ENCODE measurements at places on chromosomes 1 and 21.
A peak's percentile ranks its signal among the peaks of the same experiment; 100 is the strongest.

- peak; percentile 75 for DNase-seq
Measured at GRCh38 chr1:179129702-179130473, 48.0 kb downstream of the TOR3A start.

GRCh38 chr21:37266515-37267221 lies 466 bp downstream of the VPS26C start:
- DNase-seq: no peak

- DNase-seq: no peak
Measured at GRCh38 chr1:77632216-77632615, 50.2 kb downstream of the ZZZ3 start.

- no peak for DNase-seq
Measured at GRCh38 chr21:33769057-33769456, 126.8 kb downstream of the ITSN1 start.

GRCh38 chr1:41720861-41721410 lies 197.8 kb downstream of the HIVEP3 start:
- DNase-seq: peak; percentile 18

- no peak for DNase-seq
Measured at GRCh38 chr1:89687254-89687653, 54.3 kb downstream of the LRRC8C start.

GRCh38 chr21:32349333-32349944 lies 43.4 kb downstream of the URB1 start:
- DNase-seq: no peak

DNA sequence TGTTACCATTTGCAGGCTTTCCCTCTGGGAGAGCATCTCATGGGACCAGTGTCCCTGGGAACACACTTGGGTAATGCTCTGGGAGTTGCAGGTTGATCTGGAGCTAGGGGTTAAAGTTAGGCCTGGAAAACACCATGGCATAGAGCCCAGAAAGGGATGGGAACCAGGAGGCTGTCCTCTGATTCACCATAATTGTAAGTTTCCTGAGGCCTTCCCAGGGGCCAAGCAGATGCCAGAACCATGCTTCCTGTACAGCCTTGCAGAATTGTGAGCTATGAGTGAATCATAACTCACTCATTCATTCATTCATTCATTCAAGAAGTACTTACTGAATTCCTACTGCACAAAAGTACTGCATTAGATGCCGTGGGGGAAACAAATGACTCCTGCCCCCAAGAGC lies 50.0 kb downstream of the LACTBL1 start:
- DNase-seq: no peak

GRCh38 chr1:198598796-198599321 lies 40.0 kb upstream of the PTPRC start:
- DNase-seq: no peak

DNA sequence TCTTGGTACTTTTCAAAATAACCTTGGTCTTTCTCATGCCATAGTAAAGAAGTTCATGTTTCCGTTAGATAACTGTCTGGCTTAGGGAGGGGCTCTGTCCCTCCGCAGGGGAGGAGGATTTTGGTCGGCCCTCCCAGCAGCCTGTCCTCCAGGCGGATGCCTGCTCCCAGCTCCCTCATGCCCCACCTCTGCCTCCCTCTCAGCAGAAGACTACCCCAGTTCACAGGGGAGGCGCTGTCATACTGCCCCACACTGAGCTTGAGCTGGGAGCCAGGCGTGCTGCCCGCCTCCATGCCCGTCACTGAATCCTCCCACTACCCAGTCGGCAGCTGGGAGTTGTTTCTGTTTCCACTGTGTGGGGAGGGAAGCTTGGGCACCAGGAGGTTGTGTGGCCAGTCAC lies 127.3 kb downstream of the CAMTA1 start:
- no peak for DNase-seq

DNA sequence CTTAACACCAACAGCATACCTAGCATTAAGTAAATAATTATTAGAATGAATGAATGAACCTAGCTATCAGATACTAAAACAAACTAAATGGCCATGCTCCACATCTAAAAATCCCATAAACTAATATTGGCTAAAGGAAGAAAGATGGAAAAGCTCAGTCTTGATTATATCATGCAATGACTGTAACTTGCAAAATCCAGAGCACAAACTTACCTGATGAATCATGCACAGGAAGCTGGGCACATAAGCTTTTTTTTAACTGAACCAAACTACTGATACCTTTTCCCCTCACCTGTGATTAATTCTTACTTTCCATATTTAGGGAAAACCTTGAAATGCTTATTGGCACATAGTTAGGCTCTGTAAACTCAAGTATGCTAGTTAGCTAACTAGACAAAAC lies 70.2 kb downstream of the KIF14 start:
- DNase-seq: no peak

GRCh38 chr1:58802640-58803399 lies 19.0 kb upstream of the JUN start:
- no peak for DNase-seq

DNA sequence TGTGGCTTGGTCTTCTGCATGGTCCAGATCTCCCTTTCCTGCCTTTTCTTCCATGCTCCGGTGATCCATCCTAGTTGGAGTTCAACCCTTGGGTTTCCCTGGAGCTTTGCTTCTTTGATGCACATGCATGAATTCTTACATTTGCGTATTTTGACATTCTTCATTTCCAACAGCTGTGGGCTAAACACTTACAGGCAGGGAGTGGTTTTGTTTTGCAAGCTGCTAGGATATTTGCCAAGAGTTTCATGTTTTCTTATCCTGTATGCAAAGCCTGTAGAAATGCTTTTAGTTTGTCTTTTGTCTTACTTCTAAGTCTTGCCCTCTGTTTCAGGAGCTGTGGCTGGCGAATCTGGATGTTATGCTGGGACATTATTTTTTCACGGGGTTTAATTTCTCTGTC lies 90.3 kb upstream of the PAXBP1 start:
- DNase-seq: no peak

- DNase-seq: no peak
Measured at GRCh38 chr1:221963742-221964141, 221.9 kb upstream of the DUSP10 start.

DNA sequence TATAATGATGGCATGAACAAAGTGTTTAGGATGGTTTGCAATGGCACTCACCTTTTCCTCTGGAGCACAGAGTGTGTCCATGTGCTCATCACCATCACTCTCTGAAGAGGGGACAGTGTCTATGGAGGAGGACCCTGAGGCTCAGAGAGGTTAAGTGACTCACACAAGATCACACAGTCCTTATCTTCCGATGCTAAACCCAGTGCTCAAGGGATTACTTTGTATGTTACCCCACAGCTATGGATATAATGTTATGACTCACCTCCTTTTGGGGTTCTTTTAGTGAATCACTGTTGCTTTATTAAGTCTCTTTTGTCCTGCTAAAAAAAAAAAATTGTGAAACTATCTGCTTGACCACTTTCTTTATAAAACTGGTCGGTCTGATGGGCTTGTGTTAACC lies 67.6 kb downstream of the TENT5C start:
- DNase-seq: no peak

GRCh38 chr1:246160905-246161304 lies 346.2 kb downstream of the SMYD3 start:
- no peak for DNase-seq

GRCh38 chr1:66356605-66357004 lies 177.3 kb upstream of the SGIP1 start:
- DNase-seq: no peak

DNA sequence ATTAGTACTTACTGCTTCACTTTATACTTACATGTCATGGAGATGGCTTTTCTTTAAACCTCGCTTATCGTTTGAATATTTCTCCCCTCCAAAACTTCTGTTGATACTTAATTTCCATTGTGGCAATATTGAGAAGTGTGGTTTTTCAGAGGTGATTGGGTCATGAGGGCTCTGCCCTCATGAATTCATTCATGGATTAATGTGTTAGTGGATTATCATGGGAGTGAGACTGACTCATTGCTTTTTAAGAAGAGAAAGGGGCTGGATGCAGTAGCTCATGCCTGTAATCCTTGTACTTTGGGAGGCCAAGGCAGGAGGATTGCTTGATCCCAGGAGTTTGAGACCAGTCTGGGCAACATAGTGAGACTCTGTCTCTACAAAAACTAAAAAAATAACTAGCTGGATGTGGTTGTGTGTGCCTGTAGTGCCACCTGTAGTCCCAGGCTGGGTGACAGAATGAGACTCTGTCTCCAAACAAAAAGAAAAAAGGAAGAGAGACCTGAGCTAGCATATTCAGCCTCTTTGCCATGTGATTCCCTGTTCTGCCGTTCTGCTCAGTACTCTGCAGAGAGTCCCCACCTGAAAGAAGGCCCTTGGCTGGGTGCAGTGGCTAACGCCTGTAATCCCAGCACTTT lies 30.2 kb downstream of the RABGAP1L start:
- DNase-seq: no peak

- no peak for DNase-seq
Measured at GRCh38 chr21:35963920-35964451, 96.3 kb downstream of the SETD4 start.

DNA sequence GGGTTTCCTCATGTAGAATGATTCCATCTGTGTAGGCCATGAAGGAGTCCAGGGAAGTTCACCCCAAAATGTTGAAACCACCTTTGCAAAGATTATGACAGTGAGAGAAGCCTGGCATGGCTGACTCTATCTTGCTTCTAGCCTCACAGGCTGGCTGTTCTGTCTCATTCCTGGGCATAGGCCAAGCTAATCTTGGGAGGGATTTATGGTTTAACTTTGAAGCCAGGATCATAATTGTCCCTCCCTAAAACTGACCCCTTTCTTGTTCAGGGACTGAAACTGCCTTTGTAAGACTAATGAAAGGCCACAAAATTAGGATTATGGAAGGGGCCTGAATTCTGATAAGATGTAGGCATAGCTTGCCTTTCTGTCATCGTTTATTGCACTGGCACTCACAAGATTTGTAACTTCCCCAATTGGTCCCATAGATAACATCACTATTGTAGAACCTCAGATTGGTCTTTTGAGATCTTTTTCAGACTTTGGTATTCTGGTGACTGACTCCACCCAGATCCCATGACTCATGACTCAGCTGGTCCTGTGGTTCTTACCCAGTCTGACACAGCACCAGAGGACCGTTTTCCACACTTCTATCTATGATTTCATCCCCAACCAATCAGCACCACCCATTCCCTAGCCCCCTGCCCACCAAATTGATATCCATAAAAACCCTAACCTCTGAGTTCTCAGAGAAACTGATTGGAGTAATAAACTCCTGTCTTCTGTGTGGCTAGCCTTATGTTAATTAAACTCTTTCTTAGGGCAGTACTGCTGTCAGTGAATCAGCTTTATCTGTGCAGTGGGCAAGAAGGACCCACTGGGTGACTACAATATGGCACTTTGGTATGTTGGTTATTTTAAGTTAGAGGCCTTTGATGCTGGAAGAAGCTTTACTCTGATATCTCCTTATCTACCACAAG lies 13.6 kb upstream of the LAMTOR5 start:
- DNase-seq: no peak

DNA sequence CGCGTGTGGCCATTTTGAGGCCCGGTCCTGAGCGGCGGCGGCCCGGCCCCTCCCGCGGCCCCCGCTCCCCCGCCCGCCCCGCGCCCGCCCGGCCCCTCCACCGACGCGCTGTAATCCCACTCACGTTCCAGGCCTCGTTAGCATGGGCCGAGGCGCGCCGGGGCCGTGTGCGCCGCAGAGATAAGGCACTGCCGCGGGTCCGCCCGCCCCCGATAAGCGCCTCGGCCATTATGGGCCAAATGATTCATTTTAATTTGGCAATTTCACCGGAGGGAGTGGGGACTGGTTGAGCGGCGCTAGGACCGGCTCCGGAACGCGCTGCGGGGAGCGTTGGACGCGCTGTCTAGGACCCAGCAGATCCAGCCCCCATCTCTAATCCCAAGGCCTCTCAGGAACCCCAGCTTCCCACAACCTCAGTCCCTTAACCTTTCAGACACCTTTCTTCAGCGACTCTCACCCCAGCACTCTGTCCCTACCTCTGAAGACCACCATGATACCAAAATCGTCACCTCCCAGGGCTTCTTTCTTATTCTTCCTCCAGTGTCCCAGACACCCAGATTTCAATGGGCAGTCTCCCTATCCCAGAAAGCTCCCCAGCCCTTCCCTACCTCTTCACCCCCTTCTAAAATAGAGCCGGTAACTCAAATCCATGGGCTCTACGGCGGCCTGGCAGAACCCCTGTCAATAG lies at the start of gene TAL1:
TAL1 (minus strand) TSS at position 39 of the 688 bp plus-strand sequence. CDS start 6,337 bp downstream, outside the sequence.
- no peak for DNase-seq

DNA sequence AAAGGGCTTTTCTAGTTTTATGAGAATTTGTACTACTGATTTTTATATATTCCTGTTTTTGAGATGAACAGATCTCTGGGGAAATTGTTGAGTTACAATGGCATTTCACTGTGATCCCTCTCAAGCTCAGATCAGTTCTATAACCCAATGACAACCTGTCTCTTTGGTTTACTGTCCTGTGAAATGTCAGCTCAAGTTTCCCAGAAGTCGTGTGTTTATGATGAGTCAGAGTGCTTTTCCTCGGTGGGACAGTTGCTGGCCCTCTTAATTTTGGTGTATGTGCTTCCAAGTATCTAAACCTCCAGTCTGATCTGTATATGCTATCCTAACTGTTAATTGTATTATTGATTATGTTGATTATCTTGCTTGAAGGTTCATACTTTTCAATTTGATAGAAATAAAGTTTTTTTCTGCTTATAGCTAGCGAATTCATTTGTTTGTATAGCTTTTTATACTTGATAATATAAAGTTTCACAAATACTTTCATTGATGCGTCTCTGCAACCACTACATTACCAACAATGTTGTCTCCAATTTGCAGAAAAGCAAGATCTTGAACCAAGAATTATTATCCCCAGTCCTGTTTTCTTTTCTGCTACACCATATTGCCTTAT lies 77.5 kb upstream of the DNAJC6 start:
- DNase-seq: no peak

DNA sequence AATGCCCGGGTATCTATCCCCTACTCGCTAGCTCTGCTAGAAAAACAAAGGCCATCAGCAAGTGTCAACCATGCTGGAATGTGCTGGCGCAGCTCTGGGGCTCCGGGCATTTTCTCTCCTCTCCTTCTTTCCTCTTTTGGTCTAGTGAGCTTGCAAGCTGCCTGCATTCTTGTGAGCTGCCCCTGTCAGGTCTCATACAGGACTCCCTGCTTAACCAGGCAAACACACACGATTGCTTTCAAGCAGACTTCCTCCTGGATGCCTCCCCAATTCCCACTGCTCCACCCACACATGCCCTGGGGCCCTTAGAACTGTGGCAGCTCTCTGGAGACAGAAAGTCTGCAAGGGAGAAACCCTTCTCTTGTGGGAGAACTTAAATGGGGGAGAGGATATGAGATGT lies 35.7 kb upstream of the SUCO start:
- no peak for DNase-seq

GRCh38 chr1:116472431-116472961 lies 98.3 kb downstream of the CD58 start:
- DNase-seq: no peak

- DNase-seq: no peak
Measured at GRCh38 chr1:68046885-68047658, 3.4 kb downstream of the DIRAS3 start.

- DNase-seq: no peak
Measured at GRCh38 chr1:4702932-4703331, 48.5 kb downstream of the AJAP1 start.

DNA sequence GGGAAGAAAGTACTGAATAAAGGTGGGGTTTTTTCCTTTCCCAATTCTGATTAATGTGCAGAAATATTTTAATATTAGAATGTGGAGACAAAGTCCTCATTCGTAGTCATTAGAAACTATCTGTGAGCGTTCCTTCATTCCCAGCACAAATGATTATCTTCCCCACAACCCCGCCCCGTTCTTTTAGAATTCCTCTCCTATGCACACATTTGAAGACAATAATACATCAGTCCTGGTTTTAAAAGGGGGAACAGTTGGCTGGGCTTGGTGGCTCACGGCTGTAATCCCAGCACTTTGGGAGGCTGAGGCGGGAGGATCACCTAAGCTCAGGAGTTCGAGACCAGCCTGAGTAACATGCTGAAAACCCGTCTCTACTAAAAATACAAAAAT lies 876 bp downstream of the ALDH9A1 start:
- no peak for DNase-seq
